ENCODE measurements at places on chromosomes 4 and X. TPM values are rescaled to one million over a fixed set of nuclear protein-coding genes. Genes with fewer than 3 reads are reported as not detected.

The HDAC8 gene
- total RNA-seq, result 32.9 TPM

The GABRE gene
- 16.6 TPM for total RNA-seq

The ARX gene
- total RNA-seq, result 0.31 TPM

The PABPC4L gene
- 3.0 TPM for total RNA-seq

The FGFBP2 gene
- 0.72 TPM for total RNA-seq

The KLHL4 gene
- 2.1 TPM for total RNA-seq

- H3K36me3 ChIP-seq, result no peaks in the 10 kb centered on the region
- no peak for DNase-seq
- H3K27ac ChIP-seq, result no peak overlapping the region
- no peaks in the 10 kb centered on the region for H3K4me1 ChIP-seq
- no peak overlapping the region for H3K4me3 ChIP-seq
Observed at GRCh38 chrX:48613502-48614160, 16.3 kb downstream of the WDR13 start.

DNA sequence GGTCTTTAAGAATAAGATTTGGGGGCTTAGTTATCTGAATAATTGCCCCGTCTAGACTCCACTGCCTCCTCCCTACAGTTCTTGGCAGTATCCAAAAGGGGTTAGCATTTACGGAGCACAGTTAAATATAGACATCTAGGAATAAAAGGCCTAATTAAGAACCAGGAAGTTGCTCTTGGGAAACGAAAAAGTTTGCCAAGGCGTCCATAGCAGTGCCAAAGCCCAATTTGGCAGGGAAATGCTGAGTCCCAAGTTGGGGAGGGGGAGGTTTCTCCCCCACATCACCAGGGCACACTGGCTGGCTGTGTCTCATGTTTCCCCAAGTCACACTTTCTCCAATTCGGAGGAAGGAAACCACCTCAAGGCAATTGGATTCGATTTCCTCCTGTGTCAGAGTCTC is 338.7 kb downstream of the FBXW7 start:
- H3K4me1 ChIP-seq, result no peaks in the 10 kb centered on the region
- no peak for DNase-seq
- no peaks in the 10 kb centered on the region for H3K27me3 ChIP-seq
- no peaks in the 10 kb centered on the region for H3K36me3 ChIP-seq
- H3K27ac ChIP-seq, result no peak overlapping the region
- no peak overlapping the region for H3K4me3 ChIP-seq

- no peaks in the 10 kb centered on the region for H3K36me3 ChIP-seq
- DNase-seq, result no peak
- no peaks in the 10 kb centered on the region for H3K27me3 ChIP-seq
- H3K4me1 ChIP-seq, result no peaks in the 10 kb centered on the region
Observed at GRCh38 chr4:72948080-72948479, 121.4 kb downstream of the COX18 start.

- no peaks in the 10 kb centered on the region for H3K4me1 ChIP-seq
- no peaks in the 10 kb centered on the region for H3K36me3 ChIP-seq
- DNase-seq, result peak; percentile 29
- no peak overlapping the region for H3K27ac ChIP-seq
- H3K4me3 ChIP-seq, result no peak overlapping the region
Observed at GRCh38 chrX:87392369-87392768, 125.2 kb upstream of the KLHL4 start.

DNA sequence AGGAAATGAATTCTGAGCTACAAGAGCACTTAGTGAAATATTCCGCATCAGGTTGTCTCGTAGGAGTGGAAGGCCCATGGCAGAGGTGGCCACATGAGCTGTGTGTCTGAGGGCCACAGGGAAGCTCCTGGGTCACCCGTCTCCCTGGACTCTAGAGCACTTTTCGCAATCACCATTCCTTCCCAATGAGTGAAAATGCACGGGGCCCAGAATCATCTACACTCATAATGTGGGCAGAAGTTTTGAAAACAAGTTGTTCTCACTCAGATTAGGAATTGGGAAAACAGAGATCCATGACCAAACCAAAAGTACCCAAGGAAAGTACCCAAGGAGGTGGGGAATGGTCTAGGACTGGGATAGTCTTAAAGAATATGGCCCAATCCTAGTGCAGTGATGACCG is 94.4 kb downstream of the SCD5 start:
- H3K4me1 ChIP-seq, result peaks cover 2% of the 10 kb centered on the region
- H3K36me3 ChIP-seq, result peaks cover 5% of the 10 kb centered on the region
- no peak for DNase-seq
- no peak overlapping the region for H3K4me3 ChIP-seq

DNA sequence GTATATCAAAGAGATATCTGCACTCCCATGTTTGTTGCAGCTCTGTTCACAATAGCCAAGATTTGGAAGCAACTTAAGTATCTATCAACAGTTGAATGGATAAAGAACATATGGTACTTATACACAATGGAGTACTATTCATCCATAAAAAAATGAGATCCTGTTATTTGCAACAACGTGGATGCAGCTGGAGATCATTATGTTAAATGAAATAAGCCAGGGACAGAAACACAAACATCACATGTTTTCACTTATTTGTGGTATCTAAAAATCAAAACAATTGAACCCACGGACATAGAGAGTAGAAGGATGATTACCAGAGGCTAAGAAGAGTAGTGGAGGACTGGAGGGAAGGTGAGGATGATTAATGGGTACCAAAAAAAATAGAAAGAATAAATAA is 14.2 kb downstream of the IQCM start:
- no peaks in the 10 kb centered on the region for H3K36me3 ChIP-seq
- H3K27me3 ChIP-seq, result no peaks in the 10 kb centered on the region

DNA sequence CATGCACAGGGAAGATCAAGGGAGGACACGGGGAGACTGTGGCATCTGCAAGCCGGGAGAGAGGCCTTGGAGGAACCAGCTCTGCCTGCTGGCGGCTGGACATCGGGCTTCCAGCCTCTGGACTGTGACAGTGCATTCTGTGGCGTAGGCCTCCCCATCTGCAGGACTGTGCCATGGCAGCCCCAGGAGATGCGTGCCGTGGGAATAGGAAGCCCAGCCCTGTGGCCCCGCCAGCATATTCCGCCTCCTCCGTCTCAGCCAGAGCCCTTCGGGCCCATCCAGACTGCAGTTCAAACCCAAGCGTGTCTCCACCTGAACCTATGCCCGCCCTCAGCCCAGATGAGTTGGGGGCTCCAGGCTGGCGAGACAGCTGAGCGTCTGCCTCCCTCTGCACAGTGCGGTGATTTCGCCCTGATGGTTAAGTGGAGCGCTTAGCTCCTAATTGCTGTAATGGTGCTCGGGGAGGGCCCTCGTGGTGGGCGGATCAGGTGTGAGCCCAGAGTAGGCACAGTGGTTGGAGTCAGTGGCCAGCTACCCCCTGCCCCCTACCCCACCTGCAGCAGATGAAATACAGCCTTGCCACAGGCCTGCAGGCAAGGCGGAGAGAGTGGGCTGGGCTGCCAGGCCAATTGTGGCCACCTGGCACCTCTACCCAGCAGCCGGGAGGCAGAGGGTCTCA is 133.9 kb downstream of the HMX1 start:
- no peak overlapping the region for H3K4me3 ChIP-seq
- no peaks in the 10 kb centered on the region for H3K4me1 ChIP-seq
- H3K27ac ChIP-seq, result no peak overlapping the region
- no peaks in the 10 kb centered on the region for H3K36me3 ChIP-seq

GRCh38 chr4:61335241-61335763 is 135.2 kb downstream of the ADGRL3 start:
- DNase-seq, result no peak
- no peaks in the 10 kb centered on the region for H3K27me3 ChIP-seq
- no peaks in the 10 kb centered on the region for H3K4me1 ChIP-seq
- no peaks in the 10 kb centered on the region for H3K36me3 ChIP-seq

- H3K36me3 ChIP-seq, result no peaks in the 10 kb centered on the region
- H3K27ac ChIP-seq, result no peak overlapping the region
- no peak overlapping the region for H3K4me3 ChIP-seq
- H3K27me3 ChIP-seq, result no peaks in the 10 kb centered on the region
Observed at GRCh38 chr4:108570993-108571569, 49.3 kb upstream of the RPL34 start.

- no peaks in the 10 kb centered on the region for H3K4me1 ChIP-seq
- H3K4me3 ChIP-seq, result no peak overlapping the region
- no peak for DNase-seq
- no peak overlapping the region for H3K27ac ChIP-seq
- H3K27me3 ChIP-seq, result no peaks in the 10 kb centered on the region
Observed at GRCh38 chrX:136849395-136849794, 31.1 kb downstream of the RBMX start.

DNA sequence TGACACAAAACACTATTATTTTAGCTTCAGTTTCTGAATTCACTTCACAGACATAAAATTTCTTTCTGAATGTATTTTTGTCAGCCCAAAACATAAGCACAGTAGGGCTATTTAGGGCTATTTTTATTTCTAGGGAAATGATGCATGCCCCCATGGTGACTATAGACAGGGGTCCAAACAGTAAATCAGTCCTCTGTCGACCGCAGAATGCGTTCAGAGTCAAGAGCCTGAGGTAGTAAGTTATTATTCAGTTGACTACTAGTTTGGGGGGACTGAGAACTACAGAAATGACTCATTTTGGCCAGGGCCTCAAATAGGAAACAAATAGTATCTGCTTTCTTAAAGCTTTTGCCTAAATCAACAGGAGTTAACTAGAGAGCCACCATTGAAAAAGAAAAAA is 414.4 kb downstream of the AFF2 start:
- H3K27ac ChIP-seq, result no peak overlapping the region
- H3K27me3 ChIP-seq, result no peaks in the 10 kb centered on the region
- H3K4me3 ChIP-seq, result no peak overlapping the region
- DNase-seq, result no peak
- H3K4me1 ChIP-seq, result no peaks in the 10 kb centered on the region
- no peaks in the 10 kb centered on the region for H3K36me3 ChIP-seq

- no peak for DNase-seq
- H3K36me3 ChIP-seq, result no peaks in the 10 kb centered on the region
- no peak overlapping the region for H3K4me3 ChIP-seq
- H3K4me1 ChIP-seq, result no peaks in the 10 kb centered on the region
Observed at GRCh38 chrX:111609206-111609605, 71.8 kb upstream of the ALG13 start.

GRCh38 chr4:5995901-5996623 is 22.2 kb downstream of the C4orf50 start:
- H3K4me1 ChIP-seq, result no peaks in the 10 kb centered on the region
- H3K27me3 ChIP-seq, result no peaks in the 10 kb centered on the region
- H3K36me3 ChIP-seq, result no peaks in the 10 kb centered on the region
- H3K4me3 ChIP-seq, result no peak overlapping the region

All from kidney (tissue), 22 donors.